Activated CD4-positive, alpha-beta T cell treated with anti-CD3 and anti-CD28 coated beads for 48 hours (primary cell): ENCODE measurements at places on chromosomes 2 and 18.

- no peak for DNase-seq
Observed at GRCh38 chr2:11319939-11320338, 24.5 kb downstream of the ROCK2 start.

DNA sequence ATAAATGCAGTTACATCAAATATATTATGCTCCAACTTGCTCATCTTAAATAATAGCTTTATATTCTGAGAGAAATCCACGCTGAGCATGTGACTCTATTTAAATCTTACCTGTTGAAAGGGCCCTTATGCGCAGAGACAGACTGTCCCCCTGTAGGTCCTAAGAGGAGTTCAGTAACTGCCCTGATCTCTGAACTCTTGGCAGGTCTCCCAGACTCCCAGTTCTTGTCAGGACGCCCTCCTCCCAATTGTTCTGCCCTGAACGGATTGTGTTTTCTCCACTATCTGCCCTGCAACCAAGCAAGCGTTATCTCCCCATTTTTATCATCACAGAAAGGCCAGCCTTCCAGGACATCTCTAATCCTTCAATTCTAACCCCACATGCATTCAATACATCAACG is 954.6 kb downstream of the TSN start:
- no peak for DNase-seq

DNA sequence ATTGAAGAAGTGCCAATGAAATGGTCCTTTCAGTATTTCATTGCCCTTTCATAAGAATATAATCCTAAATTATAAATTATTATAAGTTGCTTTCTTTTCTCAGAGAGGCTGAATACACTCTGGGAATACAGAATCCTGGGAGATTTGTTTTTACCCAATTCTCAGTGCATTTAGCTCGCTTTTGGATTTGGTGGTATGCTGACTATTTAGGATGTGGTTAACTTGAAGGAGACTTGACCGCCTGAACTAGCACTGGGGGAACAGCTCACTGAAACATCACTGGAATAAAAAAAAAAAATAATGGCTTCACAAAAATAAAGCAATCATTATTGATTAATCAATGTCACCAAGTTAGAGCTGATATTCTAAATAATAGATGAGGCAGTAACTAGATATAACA is 10.2 kb downstream of the TNFAIP6 start:
- no peak for DNase-seq

GRCh38 chr2:96163768-96164429 is 18.7 kb upstream of the DUSP2 start:
- peak; percentile 89 for DNase-seq

- DNase-seq, result no peak
Observed at GRCh38 chr18:45780568-45780967, 44.9 kb upstream of the SIGLEC15 start.

- DNase-seq, result no peak
Observed at GRCh38 chr18:47777626-47778025, 152.8 kb downstream of the SMAD2 start.

- no peak for DNase-seq
Observed at GRCh38 chr2:48845684-48846083, 90.2 kb upstream of the LHCGR start.
